HS-27A (cell line): ENCODE measurements at places on chromosomes 5 and 9.

DNA sequence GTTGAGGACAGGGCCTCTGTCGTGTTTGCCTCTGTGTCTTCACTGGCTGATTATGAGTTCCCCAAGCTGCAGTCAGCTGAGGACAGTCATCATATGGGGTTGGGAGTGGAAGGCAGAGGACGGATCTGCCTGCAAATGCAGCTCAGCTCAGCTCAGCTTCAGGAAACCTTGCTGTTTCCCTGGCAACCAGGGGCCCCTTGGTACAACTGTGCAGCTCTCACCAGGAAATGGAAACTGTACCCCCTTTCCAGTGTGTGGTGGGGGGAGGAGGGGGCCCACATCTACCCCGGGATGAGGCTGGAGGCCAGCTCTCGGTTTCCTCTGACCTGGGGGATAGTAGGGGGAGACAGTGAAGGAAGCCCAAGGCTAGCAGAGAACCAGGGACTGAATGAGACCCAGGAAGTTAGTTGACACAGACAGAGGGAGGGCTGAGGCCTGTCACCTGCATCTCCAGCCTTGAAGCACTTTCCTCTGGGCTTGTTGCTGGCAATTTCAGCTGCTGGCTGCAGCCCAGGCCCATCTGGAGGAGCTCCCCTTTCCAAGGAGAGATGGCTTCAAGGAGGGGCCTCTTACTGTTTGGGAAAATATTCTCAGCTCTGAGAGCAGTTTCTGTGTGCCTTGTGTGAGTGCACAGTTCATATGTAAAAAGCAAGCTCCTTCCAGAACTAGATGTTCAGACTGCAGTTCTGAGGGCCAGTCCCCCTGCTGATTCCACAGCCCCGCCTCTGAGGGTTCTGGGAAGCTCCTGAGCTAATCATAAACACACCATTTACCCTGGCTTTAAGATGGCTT is 6.9 kb downstream of the ANXA6 start:
- no peak for DNase-seq

- no peak for DNase-seq
These were observed 339.5 kb downstream of the CTNND2 start for GRCh38 chr5:11564706-11565105.

GRCh38 chr5:43038496-43038989 is 1.6 kb downstream of the ANXA2R start:
- DNase-seq: no peak

DNA sequence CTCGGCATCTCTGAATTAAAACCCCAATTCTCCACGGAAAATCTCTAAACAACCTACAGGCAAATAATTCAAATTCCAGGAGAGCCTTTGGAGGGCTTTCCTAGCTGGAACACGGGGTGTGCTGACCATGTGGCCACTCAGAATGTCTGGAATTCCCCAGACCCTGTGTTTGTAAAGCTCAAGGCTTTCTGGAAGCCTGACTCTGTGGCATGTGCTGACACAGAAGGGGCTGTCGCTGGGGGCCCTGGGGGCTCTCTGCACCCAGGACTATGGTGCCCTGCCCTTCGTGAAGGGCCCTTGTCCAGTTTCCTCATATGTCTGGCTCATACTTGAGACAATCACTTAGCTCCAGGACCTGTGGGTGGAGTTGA is 29.0 kb upstream of the BOD1 start:
- DNase-seq: peak; percentile 9

DNA sequence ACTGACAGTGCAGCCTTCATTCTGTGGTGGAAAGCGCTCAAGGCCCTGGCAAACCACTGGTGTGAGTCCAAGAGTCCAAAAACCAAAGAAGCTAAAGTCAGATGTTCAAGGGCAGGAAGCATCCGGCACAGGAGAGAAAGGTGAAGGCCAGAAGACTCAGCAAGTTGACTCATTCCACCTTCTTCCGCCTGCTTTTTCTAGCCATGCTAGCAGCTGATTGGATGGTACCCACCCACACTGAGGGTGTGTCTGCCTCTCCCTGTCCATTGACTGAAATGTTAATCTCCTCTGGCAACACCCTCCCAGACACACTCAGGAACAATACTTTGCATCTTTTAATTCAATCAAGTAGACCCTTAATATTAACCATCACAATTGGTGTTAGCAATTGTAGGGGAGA is 296.1 kb downstream of the NDUFS4 start:
- DNase-seq: no peak

DNA sequence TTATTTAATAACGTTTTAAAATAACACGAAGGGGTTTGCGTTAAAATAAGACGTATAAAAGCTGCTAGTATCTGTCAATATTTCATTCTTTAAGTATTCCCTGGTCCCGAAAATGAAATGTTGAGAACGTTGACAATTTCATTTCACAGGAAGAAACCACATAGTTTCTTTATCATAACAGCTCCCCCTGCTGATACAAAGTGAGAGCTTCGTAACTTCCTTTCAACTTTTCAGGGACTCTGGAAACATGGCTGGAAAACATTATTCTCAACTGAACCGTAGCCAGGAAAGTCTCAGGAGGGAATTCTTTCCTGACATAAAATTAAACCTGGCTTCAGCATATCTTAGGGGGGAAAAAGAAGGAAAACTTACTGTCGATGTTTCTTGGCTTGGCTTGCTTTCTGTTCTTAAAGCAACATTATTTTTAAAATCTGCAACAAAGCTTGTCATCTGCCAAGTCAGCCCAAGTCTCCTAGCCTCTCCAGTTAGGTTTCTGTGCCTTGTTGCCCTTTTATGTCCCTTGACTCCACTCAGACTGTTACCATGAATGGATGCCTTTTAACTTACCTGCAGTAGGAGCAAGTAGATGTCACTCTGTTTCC is 122.9 kb upstream of the DAB2 start:
- DNase-seq: peak; percentile 64

- no peak for DNase-seq
These were observed 8.0 kb upstream of the WHRN start for GRCh38 chr9:114513055-114513958.

DNA sequence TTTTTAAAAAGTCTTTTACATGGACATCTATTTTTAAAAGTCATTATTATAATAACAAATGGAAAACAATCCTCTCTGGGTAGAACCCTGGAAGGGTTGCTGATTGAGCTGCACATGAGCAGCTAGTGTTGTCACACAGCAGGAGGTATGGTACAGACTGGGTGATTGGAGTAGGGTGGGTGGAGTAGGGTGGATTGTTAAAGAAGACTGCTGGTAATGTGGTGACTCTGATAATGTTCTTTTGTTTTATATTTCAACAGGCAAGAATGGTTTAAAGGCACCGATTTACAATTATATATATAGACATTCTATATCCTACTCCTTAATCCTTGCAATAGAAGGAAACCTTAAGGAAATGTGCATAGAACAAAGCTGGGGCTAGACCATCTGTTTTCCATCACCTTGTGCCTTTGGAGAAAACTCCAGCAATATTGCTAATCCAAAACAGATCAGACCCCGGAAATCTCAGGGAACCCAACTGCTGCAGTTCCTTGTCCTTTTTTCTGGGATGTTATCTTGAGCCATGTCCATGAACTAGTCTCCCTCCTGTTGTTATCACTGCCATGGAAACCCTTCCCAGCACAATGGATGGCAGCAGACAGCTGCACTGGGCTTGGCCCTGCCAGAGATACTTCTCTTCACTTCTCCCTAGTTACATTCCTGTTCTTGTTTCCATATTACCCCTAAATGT is 129.7 kb downstream of the YIPF5 start:
- DNase-seq: no peak

DNA sequence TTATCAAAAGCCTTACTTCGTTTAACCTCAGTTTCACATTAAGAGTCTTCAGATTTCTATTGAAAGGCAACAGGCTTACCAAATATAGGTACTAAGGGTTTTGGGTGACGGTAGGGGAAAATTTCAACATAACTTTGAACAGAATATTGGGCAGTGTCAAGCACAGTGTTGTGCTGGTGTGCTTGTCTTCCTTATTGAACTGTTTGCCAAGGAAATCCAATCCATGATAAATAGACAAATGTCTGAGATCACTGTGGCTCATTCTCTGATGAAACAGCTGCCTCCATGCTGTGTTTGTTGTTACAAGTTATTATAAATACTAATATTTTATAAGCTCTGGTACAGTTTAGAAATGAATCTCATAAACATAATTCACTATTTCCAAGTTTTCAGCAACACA is 730.1 kb downstream of the NR2F1-AS1 start:
- DNase-seq: no peak

DNA sequence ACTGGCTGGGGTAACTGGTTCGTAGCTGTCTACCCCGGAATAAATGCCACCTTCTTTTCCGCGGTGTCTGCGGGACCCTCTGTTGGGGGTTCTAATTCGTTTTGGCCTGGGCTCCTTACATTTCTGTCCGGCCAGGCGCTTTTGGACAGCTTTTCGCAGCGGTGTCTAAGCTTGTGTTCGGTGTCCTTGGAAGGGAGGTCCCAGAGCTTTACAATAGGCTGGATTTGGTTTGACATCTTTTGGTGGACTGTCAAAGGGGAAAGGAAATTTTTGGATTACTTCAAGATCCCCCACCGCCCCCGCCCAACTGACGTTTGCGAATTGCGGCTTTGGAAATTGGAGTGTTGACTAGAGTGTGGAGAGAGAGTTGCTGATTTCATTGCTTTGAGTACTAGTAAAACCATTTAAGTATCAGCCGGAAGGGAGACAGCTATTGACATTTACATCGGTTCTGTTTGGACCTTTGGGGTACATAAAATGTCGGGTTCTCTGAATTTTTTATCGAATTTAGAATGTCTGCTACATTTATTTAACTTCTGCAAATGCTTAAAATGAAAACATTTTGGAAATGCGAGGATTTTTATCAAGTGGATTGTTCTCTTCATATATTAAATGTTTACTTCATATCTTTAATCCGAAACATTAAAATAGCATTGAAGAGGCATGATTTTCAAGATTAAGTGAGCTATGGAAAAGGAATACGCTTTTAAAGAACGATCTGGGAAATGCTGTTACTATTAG is 4.7 kb upstream of the PURA start:
- no peak for DNase-seq

DNA sequence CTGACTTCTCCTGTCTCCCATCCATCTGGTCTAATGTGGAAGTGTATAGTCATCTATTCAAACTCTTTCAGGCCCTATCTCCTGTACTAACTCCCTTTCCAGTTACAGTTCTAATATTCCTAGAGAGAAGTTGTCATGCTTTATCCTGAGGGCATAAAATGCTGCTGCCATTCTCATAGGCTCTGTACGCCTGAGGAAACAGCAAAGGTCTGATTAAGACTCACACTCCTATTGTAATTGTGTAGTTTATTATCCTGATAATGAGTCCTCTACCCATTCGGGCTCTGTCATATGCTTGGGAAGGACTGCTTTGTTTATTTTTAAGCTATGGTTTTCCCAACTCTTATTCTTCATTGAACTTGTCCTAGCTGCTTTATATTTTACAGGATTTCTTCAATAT is 290.4 kb downstream of the TMEM38B start:
- DNase-seq: no peak

GRCh38 chr9:88661759-88662158 is 126.8 kb downstream of the NXNL2 start:
- no peak for DNase-seq

DNA sequence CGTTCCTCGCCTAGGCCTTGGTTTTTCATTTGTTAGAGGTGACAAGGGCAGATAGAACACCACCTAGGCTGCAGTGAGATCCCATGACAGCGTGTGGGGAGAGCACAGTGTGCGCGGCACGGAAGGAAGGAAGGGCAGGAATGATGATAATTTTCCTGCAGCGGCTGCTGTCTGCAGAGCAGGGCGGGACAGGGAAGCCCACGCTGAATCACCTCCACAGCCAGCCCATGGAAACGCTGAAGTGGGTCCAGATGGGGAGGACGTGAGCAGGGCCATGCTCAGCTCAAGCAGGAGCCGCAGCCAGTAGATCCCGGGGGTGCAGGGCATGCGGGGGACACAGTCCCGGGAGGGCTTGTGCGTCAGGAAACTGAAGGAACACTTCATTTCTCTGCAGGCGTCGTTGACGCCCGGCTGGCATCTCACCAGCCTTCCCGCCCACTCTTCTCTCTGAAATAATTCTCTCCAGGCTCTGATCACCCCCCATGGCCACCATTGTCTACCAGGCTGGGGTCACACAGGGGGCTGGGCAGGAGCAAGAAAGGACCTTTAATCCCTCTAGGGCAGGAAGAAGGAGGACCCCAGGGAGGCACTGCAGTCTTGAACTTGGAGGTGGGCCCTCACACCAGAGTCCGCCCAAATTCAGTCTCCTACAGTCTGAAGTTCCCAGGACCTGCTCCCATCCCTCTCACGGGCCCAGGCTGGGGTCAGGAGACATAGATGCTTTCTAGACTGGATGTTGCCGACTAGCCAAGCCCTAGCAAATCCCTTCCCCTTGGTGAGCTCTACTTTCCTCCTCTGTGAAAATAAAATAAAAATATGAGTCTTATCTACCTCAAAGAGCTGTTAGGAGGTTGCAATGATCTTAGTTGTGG is 20.9 kb upstream of the SYNPO start:
- no peak for DNase-seq

DNA sequence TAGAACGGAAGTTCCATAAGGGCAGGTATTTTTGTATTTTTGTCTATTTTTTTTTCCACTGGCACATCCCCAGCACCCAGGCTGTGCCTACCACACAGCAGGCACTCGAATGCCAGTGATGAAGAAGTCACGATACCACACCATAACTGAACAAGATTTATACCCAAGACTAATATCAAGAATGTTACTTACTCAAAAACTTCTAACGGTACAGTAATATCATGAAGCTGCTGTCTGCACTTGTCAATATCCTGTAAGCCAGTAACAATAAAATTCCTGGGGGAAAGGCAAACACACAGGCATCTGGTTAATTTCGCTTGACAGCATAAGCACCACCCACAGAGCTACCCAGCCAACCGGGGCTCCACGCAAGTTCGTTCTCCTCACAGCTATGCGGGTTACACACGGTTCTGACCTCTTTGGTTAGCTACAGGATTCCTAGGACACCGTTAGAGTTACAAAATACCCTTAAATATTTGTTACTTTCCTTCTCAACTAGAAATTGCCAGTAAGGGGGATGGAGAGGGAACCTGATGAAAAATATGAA is 1.3 kb downstream of the MED10 start:
- DNase-seq: no peak

DNA sequence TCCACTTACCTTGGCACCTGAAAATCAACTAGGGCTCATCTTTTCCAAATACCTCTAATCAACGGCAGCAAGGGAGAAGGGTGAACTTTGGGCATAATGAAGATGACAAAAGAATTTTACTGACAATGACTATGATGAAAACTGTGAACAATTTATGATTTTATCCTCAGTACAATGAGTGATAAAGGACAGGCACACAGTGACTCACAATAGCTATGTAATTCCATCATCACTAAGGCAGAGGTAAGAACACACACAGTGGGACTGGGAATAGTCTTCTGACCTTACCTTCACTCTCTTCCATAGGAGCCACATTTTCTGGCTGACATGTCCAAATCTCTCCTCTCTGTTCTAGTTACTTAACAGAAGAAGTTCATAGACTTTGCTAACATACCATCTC is 26.1 kb upstream of the KCNV2 start:
- no peak for DNase-seq
